ENCODE measurements at places on chromosomes 2 and 18.

DNA sequence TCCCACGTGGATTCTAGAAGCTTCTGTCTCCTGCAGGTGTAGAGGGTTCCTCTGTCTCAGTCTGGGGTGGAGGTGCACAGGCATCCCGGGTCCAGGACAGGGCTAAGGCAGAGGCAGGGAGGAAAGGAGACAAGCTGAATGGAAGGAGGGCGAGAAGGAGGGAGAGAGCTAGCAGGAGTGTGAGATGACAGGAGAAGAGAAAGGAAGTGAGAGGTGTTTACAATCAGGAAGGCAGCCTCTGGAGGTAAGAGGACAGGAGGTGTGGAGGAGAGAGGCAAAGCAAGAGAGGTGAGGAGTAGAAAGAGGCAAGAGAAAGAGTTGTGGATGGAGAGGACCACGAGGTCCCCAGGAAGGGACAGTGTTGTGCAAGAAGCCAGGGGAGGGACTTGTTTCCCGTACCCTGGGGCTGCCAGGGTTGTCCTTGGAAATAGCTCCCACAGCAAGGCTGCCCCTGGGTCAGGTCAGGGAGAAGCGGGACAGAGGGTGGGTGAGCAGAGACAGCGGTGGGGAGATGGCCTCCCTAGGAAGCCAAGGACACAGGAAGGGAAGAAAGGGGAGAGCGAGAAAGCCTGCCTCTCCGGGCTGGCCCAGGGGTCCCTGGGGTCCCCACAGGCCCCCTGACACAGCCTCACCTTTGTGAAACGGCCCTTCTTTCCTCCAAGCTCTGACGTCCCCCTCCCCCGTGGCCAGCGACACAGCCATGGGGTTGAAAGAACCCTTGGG, 136.9 kb downstream of the CYP26B1 start:
- DNase-seq = no peak

GRCh38 chr18:6901286-6901926, 171.9 kb downstream of the ARHGAP28 start:
- DNase-seq = no peak

DNA sequence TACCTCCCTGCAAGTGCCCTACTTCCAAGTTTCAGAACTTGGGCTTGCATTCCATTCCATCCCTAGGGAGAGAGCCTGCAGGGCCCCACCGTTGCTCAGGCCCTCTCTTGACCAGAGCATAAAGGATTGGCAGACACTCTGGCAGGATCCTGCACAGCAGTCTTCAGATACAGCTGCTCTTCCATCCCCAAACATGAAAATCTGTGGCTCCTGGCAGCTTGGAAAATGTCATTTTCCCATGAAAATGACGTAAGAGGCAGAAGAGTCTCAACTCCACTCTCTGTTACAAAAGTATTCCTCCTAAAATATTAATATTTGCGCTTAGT, 162.6 kb downstream of the GFPT1 start:
- no peak for DNase-seq

DNA sequence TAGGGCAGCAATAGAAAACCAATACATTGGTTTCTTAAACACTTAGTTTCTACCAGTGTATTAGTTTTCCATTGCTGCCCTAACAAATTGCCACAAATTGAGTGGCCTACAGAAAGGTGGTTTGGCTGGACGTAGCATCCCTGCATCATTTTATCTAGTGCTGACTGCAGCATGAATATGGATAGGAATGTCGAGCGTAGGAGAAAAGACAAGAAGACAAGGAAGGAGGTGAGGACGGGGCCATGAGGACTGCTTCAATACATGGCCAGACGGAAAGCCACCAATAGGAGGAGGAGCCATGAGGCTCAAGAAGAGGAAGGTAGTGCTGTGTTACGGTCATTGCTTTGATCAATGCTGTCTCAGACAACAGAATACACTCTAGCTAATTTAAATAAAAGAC, 154.5 kb upstream of the NDUFV2 start:
- DNase-seq = no peak

DNA sequence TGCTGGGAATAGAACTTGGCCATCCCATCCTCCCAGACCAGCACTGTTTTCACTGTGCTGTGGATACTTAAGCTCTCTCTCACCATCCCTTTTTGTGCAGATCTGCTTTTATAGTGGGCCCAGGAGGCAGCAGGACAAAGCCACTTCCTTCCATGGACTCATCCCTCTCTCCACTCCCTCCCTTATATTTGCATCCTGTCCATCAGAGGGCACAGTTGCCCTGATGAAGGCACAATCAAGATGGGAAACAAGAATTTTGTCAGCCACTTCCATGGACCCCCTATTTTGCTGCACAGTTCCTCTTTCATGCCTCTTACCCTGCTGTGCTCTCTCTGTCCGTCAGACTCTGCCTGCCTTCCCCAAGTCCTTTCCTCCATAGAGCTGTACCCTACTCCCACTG, 338.7 kb downstream of the HRH4 start:
- DNase-seq = no peak

All from stimulated activated CD4-positive, alpha-beta T cell treated with anti-CD3 and anti-CD28 coated beads, Interleukin-1b, Interleukin-23, amount 100 ng/mL, for 1 hour (primary cell).